ENCODE measurements at places on chromosomes 5 and 9.

GRCh38 chr5:81283976-81284375 is 17.4 kb upstream of the ZCCHC9 start:
- no peaks in the 10 kb centered on the region for H3K36me3 ChIP-seq
- H3K4me1 ChIP-seq = peaks cover 4% of the 10 kb centered on the region
- H3K27ac ChIP-seq = no peak overlapping the region
- no peak for DNase-seq

- H3K36me3 ChIP-seq = no peaks in the 10 kb centered on the region
- DNase-seq = no peak
- H3K4me3 ChIP-seq = no peak overlapping the region
- no peaks in the 10 kb centered on the region for H3K27me3 ChIP-seq
These were observed 11.9 kb upstream of the PGGT1B start for GRCh38 chr5:115274584-115274983.

DNA sequence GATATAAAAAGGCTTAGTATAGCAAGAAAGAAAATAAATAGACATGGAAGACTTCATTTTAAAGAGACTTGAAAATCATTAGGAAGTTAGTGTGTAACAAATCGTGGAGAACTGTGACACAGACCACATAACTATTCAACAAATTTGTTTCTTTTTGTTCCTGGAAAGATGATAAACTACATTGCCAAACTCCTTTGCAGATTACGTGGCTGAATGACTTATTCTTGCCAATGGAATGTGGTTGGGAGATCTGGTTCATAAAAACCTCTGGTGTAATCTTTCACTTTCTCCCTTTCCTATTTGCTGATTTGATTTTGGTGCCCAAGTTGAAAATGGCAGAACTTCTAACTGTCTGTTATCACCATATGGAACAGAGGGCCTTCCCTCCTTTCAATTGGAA is 328.9 kb upstream of the MEF2C start:
- no peak overlapping the region for H3K4me3 ChIP-seq
- no peaks in the 10 kb centered on the region for H3K36me3 ChIP-seq
- DNase-seq = no peak
- no peak overlapping the region for H3K27ac ChIP-seq
- no peaks in the 10 kb centered on the region for H3K4me1 ChIP-seq
- H3K27me3 ChIP-seq = no peaks in the 10 kb centered on the region

- no peaks in the 10 kb centered on the region for H3K4me1 ChIP-seq
- no peak overlapping the region for H3K4me3 ChIP-seq
- no peak overlapping the region for H3K27ac ChIP-seq
- no peak for DNase-seq
- no peaks in the 10 kb centered on the region for H3K27me3 ChIP-seq
These were observed 49.8 kb upstream of the MTMR12 start for GRCh38 chr5:32362527-32362926.

DNA sequence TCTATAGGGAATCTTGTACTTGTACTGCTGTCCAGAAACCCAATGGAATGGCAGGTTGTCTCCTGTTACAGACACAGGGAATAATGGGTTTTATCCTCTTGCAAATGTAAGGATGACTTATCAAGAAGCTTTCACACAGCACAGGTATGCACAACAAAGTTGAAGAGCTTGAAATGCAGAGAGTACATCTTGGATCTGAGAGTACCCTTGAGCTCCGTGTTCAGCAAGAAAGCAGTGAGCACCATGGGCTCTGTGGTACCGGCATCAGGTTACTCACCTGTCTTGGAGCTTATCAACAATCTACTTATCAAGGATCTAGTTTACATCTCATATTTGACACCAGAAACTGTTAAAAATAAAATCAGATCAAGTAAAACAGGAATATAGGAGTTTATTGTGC is 22.0 kb upstream of the EMB start:
- peaks cover 8% of the 10 kb centered on the region for H3K4me1 ChIP-seq
- H3K27me3 ChIP-seq = no peaks in the 10 kb centered on the region
- H3K27ac ChIP-seq = no peak overlapping the region

GRCh38 chr5:132260051-132260450 is 2.6 kb downstream of the PDLIM4 start:
- peaks cover 19% of the 10 kb centered on the region for H3K27me3 ChIP-seq
- no peak for DNase-seq
- no peak overlapping the region for H3K4me3 ChIP-seq
- no peaks in the 10 kb centered on the region for H3K36me3 ChIP-seq
- H3K27ac ChIP-seq = no peak overlapping the region
- H3K4me1 ChIP-seq = peaks cover 4% of the 10 kb centered on the region

GRCh38 chr5:7261049-7261448 is 134.9 kb upstream of the ADCY2 start:
- no peaks in the 10 kb centered on the region for H3K36me3 ChIP-seq
- no peak overlapping the region for H3K27ac ChIP-seq
- no peak overlapping the region for H3K4me3 ChIP-seq
- DNase-seq = no peak
- H3K27me3 ChIP-seq = no peaks in the 10 kb centered on the region

DNA sequence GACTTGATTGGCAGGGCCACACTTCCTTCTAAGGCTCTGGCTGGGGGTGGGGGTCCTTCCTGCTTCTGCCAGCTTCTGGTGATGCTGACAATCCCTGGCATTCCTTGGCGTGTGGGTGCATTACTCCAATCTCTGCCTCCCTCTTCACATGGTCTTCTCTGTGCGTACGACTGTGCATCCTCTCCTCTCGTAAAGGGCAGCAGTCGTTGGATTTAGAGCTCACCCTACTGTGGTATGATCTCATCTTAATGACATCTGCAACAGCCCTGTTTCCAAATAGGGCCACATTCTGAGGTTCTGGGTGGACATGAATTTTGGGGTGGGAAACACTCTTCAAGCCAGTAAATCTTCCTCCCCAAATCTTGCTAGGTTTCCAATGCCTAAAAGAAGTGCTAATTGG is 36.8 kb downstream of the ROPN1L start:
- no peak overlapping the region for H3K4me3 ChIP-seq
- H3K4me1 ChIP-seq = no peaks in the 10 kb centered on the region
- H3K27me3 ChIP-seq = no peaks in the 10 kb centered on the region
- H3K36me3 ChIP-seq = no peaks in the 10 kb centered on the region
- no peak overlapping the region for H3K27ac ChIP-seq

DNA sequence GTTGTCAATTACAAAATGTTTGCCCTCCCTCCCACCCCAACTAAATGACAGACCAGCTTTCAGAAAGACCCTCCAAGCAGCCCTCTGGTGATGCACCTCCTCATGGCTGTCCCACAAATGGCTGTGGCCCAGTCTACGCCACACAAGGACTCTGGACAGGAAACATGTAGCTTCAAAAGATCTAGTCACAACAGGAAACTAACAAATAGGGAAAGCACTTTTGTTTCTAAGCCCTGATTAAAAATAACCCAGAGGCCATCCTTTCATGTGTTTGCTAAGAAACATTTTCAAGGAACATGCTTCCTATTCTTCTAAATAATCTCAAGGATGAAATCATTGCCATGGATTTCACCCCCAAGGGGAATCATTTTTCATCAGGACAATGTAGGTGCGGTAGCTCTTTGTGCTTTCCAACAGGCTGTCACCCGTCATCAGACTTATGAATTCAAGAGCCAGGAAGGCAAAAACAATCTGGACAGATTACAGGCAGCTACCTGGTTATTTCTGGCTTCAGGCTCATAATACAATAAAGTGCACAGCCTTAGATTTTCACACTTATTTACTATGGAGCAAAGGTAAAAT is 20.1 kb downstream of the PCSK1 start:
- DNase-seq = no peak
- H3K4me1 ChIP-seq = no peaks in the 10 kb centered on the region
- H3K36me3 ChIP-seq = no peaks in the 10 kb centered on the region
- H3K4me3 ChIP-seq = no peak overlapping the region
- H3K27me3 ChIP-seq = peaks cover 7% of the 10 kb centered on the region
- no peak overlapping the region for H3K27ac ChIP-seq

DNA sequence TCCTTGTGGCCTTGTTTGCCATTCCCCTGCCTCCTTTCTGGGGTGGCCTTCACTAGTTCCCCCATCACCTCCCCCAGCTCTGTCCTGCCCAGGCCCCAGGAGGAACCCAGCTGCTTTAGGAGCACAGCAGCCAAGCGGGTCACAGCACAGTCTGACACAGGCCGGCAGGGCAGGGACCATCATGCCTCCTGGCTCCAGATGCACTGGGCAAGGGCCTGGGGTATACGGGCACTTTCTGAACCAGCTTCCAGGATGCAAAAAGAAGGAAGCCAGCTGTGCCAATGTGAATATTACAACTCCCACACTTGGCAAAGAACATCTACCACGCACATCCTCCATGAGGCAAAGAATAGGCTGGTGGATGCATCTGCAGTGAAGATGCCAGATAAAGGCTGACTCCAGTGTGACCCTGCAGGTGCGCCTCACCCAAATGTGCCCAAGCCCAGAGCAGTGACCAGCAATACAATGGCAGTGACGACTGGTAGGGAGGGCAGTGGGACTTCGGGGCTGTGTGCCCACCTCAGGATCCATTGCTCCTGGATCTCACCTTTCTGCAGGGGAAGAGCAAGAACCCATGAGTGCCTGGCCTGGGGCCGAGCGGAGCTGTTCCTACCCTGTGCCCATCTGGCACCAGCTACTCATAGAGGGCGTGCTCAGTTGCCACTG is 6.3 kb upstream of the IL3 start:
- H3K36me3 ChIP-seq = no peaks in the 10 kb centered on the region
- H3K27ac ChIP-seq = no peak overlapping the region

- no peak overlapping the region for H3K4me3 ChIP-seq
- no peaks in the 10 kb centered on the region for H3K36me3 ChIP-seq
- no peaks in the 10 kb centered on the region for H3K4me1 ChIP-seq
- no peak overlapping the region for H3K27ac ChIP-seq
- H3K27me3 ChIP-seq = no peaks in the 10 kb centered on the region
These were observed 49.5 kb upstream of the RNU6ATAC start for GRCh38 chr9:134213881-134214341.

- no peak overlapping the region for H3K4me3 ChIP-seq
- H3K27ac ChIP-seq = no peak overlapping the region
- H3K4me1 ChIP-seq = no peaks in the 10 kb centered on the region
- no peaks in the 10 kb centered on the region for H3K36me3 ChIP-seq
- DNase-seq = no peak
These were observed 130.0 kb downstream of the LIFR start for GRCh38 chr5:38426490-38426889.

DNA sequence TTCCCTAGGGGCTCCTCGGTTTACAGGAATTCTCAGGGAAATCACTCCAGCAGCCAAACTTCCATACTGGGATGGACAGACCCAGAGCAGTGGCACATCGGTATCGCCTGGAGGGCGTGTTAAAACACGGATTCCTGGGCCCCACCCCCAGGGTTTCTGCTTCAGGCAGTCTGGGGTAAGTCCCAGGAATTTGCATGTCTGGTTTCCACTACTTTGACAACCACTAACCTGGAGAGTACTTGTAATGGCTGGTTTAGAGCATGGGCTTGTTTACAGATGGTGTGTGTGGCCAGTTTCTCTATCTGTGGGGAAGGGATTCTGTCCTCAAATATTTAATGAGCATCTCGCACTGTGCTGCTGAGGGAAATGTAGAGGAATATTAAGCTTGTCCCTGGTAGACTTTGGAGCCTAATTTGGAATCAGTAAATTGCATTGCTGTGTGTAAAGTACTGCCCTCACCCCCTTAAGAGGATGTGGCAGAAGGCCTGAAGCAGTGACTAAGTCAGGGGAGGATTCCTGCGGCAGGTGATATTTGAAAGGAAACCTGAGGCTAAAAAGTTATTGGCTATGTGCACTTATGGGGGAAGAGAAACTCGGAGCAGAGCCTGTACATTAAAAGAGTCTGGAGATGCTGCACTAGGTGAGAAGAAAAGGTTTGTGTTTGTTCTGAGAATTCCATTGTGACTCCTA is 18.6 kb upstream of the TJP2 start:
- no peaks in the 10 kb centered on the region for H3K4me1 ChIP-seq
- H3K36me3 ChIP-seq = no peaks in the 10 kb centered on the region
- no peaks in the 10 kb centered on the region for H3K27me3 ChIP-seq
- H3K27ac ChIP-seq = no peak overlapping the region
- no peak overlapping the region for H3K4me3 ChIP-seq
- DNase-seq = no peak

GRCh38 chr9:131361202-131361833 is 32.6 kb upstream of the PRRC2B start:
- no peak overlapping the region for H3K27ac ChIP-seq
- H3K4me1 ChIP-seq = peaks cover 28% of the 10 kb centered on the region
- peak; percentile 13 for DNase-seq

GRCh38 chr5:110590187-110590586 is 136.3 kb downstream of the TMEM232 start:
- H3K4me3 ChIP-seq = no peak overlapping the region
- H3K36me3 ChIP-seq = no peaks in the 10 kb centered on the region
- H3K27ac ChIP-seq = no peak overlapping the region
- H3K27me3 ChIP-seq = no peaks in the 10 kb centered on the region
- no peak for DNase-seq

- no peak for DNase-seq
- no peak overlapping the region for H3K4me3 ChIP-seq
- no peaks in the 10 kb centered on the region for H3K36me3 ChIP-seq
- H3K27me3 ChIP-seq = peaks cover 4% of the 10 kb centered on the region
- H3K27ac ChIP-seq = no peak overlapping the region
These were observed 82.1 kb downstream of the SLIT3 start for GRCh38 chr5:169218861-169219260.

- H3K27ac ChIP-seq = no peak overlapping the region
- H3K4me3 ChIP-seq = no peak overlapping the region
- no peaks in the 10 kb centered on the region for H3K36me3 ChIP-seq
- no peak for DNase-seq
These were observed 154.1 kb downstream of the ADAMTS6 start for GRCh38 chr5:65327582-65327981.

- no peak overlapping the region for H3K4me3 ChIP-seq
- no peaks in the 10 kb centered on the region for H3K27me3 ChIP-seq
- H3K27ac ChIP-seq = no peak overlapping the region
- no peaks in the 10 kb centered on the region for H3K36me3 ChIP-seq
- H3K4me1 ChIP-seq = no peaks in the 10 kb centered on the region
These were observed 491.3 kb upstream of the MEF2C start for GRCh38 chr5:89374144-89374784.

- no peaks in the 10 kb centered on the region for H3K4me1 ChIP-seq
- H3K4me3 ChIP-seq = no peak overlapping the region
- no peaks in the 10 kb centered on the region for H3K27me3 ChIP-seq
- no peak overlapping the region for H3K27ac ChIP-seq
- no peaks in the 10 kb centered on the region for H3K36me3 ChIP-seq
These were observed 134.5 kb upstream of the FSTL4 start for GRCh38 chr5:133746834-133747233.

DNA sequence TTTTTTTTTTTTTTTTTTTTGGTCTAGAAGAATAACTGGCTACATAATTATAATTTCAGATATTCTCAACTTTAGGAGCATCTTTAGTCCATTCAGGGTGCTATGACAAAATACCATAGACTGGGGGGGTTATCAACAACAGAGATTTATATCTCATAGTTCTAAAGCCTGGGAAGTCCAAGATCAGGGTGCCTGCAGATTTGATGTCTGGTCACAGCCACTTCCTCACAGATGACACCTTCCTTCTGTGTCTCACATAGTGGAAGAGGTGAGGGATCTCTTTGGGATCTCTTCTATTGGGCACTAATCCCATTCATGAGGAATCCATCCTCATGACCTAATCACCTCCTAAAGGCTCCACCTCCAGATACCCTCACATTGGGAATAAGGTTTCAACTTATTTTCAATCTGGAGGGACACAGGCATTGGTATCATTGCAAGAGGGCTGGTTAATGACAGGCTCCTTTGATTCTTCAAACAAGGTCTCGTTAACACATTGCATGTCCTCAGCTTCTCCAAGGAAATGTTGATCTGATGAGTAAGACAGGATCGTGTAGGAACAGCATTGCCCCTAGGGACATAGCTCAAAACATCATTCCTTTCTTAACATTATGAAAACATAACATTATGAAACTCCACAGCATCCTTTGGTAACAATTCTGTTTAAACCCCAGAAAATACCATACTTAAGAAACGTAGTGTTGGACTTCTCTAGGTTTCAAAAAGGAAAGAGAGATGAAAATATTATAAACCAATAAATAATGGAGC is 372.4 kb downstream of the SEMA5A start:
- DNase-seq = no peak
- H3K4me1 ChIP-seq = no peaks in the 10 kb centered on the region
- no peak overlapping the region for H3K27ac ChIP-seq
